ENCODE measurements at places on chromosomes 13 and 19. TPM values are rescaled to one million over a fixed set of nuclear protein-coding genes. Genes with fewer than 3 reads are reported as not detected.

DNA sequence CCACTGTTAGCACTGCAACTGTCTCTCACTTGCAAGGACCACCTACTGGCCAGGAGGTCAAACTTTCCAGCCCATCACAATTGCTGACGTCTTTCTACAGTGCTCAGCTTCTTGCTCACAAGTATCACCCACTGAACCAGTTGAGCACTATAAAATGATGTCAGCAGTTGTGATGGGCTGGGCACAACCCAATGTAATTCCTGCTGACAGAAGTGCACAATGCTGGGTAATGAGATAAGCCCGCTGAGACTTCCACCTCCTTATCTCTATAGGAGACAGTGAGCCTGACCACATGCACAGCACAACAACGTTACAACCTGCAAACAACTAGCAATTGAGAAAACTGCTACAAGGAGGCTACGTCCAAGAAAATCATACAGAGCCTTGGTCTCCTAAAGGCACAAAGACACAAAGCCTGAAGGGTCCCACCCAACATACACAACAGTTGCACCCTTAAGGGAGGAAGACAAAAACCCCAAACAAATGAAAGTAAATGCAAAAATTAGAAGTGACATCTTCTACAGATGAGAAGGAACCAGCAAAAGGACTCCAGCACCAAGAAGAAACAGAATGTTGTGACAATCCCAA lies 273.2 kb downstream of the LIG4 start:
- DNase-seq = no peak

DNA sequence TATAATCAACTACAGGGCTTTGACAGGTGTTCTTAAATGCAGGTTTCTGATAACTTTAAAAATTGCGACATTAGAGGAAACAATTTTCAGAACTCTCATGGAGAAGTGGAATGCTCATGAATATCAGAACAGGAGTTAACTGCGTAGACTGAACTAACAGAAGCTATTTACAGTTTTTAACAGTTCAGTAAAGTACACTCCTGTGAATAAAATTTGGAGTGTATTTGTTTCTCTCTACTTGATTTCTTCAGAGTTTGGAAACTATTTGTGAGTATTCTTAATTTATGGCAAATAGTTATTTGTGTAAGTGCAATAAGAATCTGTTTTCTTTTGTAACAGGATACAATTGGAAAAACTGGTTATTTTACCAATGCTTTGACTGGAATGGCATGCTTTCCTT lies 114.4 kb downstream of the TNFRSF19 start:
- DNase-seq = no peak

The RXFP2 gene
- not detected for total RNA-seq

DNA sequence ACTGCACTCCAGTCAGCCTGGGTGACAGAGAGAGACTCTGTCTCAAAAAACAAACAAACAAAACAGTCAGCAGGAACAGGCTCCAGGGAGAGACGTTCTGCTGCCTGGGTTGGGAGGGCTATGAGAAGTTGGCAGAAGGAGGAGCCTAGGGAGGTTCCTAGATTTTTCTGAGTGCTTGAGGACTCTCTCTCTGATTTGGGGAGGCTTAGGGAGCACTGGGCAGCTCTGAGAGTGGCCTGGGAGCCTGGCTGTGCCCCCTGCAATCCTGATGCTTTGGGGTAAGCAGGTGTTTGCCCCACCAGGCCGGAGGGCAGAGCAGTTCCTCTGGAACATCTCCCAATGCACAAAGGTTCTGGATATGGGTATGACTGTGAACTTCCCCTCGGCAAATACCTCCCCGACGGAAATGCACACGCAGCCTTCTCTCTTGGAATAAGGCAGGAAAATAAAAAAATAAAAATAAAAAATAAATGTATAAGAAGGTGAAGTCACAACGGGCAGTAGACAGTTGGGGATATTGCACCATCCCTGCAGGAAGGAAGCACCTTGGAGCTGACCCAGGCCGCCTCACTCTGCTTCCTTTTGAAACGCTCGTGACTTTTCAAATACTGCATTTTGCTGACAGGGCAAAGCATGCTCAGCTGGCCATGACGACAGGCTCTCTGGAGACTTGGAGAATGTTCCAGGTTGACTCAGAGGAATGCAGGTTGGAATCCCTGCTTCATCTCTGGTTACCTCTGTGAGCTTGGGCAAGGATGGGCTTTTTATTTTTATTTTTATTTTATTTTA lies 26.5 kb upstream of the HOMER3 start:
- no peak for DNase-seq

The ZNF506 gene
- 48.7 TPM for total RNA-seq

DNA sequence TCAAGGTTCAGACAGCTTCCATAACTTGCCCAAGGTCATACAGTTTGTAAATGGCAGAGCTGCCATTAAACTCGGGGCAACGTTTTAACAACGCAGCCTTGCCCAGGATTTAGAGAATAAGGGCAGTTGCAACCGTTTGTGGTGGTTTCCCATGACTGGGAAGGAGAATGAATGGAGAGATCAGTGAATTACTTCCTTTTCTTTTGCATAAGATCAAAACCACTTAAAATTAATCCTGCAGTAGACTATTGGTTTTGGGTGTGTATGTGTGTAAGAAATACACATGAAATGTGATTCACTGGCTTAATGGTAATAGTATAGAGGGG lies 179.1 kb upstream of the MIR17HG start:
- no peak for DNase-seq

- no peak for DNase-seq
Measured at GRCh38 chr19:42150364-42150763, 18.1 kb upstream of the POU2F2 start.

GRCh38 chr13:102597029-102597961 lies 509 bp downstream of the TPP2 start:
- DNase-seq = peak; percentile 41

- no peak for DNase-seq
Measured at GRCh38 chr19:18649371-18650020, 12.7 kb downstream of the KLHL26 start.

DNA sequence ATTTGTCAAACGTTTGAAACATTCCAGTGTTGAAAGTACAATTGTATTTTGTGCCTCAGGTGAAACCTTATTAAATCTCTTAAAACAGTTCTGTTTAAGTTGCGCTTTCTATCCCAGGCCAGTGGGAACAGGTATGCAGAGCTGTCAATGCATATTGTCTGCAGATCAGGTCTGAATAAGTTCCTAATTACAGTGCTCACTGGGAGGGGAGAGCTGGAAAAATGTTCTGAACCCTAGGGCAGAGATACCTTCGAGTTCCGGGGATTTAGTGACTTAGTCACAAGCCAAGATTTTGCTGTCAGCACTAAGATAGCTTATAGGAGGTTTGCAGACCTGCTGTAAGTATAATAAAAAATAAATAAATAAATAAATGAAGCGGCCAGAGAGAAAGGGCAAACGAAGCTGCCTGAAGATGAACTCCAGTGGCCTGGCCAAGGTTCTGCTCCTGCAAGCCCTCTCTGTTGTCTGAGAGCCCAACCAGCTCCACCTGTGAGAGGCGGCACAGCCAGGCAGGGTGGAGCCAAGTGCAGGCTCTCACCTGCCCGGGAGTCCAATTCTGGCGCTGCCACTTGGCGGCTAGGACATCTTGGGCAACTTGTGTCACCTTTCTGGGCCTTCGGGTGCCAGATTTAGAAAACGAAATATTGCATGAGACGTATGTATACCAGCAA lies 97.9 kb upstream of the SLC7A1 start:
- DNase-seq = no peak

DNA sequence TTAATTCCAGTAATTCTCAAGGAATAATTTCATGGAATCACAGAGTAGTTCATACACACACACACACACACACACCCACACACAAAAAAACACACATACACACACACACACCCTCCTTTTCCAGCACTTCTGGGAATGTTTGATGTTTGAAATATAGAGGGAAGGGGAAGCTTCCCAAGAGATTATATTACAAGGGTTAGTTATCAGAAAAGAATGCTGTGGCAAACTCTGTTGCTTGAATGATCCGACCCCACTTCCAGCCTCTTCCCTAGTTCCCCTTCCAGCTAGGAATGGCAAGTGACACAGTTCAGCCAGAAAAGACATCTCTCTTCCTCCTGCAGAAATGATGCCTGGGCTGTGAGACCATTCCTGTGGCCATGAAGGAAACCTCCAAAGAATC lies 49.9 kb downstream of the KCTD12 start:
- no peak for DNase-seq

DNA sequence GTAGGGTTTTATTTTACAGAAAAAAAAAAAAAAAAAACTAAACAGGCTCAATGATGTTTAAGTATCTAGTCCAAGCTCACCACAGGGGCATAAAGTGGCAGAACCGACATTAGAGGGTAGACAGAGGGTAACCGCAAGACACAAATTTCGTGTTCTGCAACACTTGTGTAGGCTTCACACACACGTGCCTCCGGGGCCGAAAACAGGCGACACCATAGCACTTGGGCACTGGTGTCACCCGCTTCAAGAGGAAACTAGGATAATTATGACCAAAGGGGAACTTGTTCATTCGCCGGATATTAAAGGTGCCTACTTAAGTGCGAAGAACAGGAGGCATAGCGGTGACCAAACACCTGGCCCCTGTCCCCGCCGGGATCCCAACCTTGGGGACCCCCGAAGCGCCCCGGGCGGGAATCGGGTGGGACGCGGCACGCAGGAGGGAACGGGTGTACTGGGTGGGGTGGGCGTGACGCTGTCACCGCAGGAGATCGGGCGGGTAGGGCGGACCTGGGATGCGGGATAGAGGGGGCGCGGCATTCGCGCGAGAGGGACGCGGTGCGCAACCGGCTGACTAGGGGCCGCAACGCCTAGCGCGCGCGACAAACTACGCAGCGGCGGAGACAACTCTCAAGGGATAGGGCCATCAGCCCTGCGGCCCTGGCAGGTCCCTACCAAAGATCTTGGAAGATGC lies 558 bp downstream of the MZT1 start:
- peak; percentile 58 for DNase-seq

DNA sequence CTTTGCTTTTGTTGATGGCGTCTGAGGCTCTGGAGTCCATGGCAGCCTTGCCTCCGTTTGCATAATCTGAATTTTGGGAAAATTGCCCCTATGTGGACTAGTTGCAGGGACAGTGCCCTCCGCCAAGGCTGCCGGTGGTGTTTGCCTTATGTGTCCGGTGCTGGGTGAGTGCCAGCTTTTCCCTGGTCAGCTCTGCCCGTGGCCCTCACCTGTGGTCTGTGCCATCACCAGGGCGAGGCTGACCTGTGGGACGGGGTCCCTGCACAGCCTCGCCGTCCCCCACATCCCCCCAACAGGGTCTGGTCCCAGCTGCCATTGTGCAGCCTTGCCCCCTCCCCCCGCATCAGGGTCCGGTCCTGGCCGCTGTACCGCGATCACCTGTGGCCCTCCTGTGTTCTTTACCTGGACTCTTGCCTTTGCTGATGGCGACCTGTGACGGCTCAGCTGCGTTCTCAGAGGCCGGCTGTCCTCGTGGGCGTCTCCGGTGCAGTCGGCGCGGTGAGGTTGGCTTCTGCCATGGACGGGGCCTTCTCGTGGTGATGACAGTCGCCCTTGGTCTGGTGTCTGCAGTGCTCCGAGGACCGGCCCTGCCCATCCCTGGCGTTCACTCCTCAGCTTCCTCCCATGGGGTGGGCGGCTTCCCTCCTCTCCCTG lies 12.6 kb downstream of the CSNK1G2 start:
- no peak for DNase-seq

DNA sequence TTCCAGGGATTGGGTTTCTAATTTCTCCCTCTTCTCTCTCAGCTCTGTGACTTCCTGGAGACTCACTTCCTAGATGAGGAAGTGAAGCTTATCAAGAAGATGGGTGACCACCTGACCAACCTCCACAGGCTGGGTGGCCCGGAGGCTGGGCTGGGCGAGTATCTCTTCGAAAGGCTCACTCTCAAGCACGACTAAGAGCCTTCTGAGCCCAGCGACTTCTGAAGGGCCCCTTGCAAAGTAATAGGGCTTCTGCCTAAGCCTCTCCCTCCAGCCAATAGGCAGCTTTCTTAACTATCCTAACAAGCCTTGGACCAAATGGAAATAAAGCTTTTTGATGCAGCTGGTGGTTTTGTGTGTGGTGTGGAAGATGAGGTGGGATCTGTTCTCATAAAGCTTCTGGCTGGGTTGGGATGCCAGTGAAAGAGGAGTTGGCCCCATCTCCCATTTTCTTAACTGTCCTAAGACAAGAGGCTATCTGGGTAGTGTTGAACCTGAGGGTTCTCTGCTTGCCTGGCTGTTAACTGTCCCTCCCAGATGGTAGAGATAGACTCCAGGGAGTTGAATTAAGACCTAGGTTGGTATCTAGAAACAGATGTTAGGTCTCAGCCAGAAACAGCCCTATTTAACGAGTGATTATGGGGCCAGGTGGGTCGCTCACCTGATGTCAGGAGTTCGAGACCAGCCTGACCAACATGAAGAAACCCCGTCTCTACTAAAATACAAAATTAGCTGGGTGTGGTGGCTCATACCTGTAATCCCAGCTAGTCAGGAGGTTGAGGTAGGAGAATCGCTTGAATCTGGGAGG lies 1.6 kb downstream of the FTL start:
- DNase-seq = no peak

- DNase-seq = peak; percentile 95
Measured at GRCh38 chr19:639253-640160, at the start of gene FGF22. TSS of gene FGF22 (plus strand) at chr19:639879. CDS start at chr19:639926, 47 bp downstream.

GRCh38 chr13:27466513-27466912 lies 16.1 kb upstream of the MTIF3 start:
- DNase-seq = no peak
